NCI-H774 (cell line): ENCODE measurements at places on chromosomes 11 and 22.
A peak's percentile ranks its signal among the peaks of the same experiment; 100 is the strongest.

DNA sequence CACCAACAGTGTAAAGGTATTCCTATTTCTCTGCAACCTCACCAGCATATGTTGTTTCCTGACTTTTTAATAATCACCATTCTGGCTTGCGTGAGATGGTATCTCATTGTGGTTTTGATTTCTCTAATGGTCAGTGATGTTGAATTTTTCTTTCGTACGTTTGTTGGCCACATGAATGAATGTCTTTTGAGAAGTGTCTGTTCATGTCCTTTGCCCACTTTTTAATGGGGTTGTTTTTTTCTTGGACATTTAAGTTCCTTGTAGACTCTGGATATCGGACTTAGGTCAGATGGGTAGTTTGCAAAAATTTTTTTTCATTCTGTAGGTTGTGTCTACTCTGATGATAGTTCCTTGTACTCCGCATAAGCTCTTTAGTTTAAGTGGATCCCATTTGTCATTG lies 22.8 kb downstream of the USP35 start:
- DNase-seq = no peak

DNA sequence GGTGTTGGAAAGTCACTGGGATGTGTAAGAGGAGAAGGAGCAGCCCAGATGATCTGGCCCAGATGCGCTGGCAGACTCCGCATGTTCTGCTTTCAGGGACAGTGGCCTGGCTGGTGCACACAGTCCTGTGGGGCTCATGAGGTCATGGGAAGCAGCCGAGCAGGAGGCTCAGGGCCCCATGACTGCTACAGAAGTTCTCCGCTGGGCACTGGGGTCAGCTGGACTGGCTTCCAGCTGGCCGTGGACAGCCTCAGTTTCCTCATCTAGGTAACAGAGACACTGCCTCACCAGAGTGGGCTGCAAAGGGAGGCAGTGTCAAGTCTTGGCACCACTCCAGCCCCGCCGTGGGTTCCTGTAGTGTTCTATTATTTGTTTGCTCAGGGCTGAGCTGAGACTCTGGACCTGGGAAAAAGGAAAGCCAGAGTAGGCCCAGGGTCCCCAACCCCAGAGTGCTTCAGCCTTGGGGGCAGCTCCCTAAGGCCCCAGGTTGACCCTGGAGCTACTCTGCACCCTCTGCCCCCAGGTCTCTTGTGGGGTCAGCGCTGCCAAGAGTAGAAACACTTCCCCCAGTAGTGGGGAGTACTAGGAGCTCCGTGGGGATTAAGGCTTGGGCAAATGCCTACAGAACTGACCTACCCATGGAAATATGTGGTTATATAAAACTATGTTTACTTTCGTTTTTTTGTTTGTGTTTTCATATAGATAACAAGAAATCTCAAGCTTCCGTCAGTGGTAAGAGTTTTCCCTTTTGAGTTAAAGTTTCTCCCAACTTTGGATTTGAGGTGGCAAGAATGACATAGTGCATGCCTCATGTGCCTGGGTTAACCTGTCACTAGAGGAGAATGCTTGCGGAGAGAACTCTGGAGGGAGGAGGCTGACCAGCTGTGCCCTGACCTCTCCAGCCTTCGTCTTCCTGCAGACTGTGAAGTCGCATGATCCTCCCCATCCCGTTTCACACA lies 45.3 kb downstream of the MED15 start:
- no peak for DNase-seq

GRCh38 chr11:72314600-72315392 lies 70.8 kb upstream of the PHOX2A start:
- no peak for DNase-seq

- DNase-seq = no peak
Measured at GRCh38 chr11:62443390-62444235, 24.8 kb downstream of the SCGB1A1 start.

DNA sequence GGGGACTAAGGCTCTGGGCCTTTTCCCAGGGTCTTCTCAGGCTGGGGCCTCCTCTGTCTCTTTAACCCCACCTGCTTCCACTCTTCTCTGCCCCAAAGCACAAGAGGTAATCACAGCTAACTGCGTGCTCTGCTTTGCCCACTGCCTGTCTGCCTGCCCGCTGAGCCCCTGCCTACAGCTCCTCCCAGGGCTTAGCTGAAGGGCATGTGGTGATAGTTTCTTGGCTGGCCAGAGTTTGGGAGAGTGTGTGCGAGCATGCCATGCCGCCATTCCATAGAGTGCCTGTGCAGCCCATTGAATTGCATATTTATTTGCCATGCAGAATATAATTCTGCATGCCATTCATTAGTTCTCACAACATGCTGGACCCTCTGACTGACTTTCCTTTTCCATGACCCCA lies 32.5 kb downstream of the PHLDB1 start:
- DNase-seq = no peak

- DNase-seq = no peak
Measured at GRCh38 chr11:111665777-111666176, 63.5 kb downstream of the SIK2 start.

DNA sequence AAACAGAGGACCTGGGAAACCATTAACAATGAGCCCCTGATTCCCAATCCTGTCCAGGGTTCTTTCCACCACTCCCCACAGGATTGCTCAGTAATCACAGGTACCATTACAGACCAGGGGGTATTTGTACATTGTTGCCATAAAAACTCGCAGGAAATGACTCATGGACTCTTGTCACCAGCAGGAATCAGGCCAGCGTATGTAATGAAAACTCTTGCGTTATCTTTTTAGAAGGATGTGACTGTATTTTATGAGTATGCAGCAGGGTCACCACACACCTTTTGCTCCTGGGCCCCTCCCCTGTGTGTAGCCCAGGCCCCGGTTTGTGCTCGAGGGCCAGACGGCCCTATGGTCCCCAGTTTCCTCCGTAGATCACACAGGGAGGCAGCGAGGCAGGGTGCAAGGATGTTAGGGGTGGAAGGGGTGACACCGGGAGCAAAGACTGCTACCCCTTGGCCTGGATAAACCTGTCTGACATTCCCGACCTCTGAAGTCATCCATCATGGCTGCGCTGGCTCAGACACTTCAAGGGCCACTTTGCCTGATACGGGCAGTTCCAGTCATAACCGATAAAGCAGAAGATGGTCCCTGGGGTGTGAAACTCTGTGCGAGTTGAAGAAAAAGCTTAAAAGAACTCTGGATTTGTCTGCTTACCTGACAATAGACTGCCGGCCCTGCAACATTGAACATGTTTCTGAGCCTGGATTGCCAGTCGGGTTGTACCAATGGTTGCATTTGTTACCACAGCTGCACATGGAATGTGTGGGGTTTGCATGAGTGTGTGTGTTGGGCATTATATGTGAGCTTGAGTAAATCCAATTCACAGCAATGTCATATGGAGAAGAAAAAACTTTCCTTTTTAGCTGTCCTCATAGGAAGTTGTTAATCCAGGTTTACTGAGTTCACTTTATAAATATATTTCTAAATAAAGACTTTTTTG lies 56.9 kb downstream of the MICAL2 start:
- no peak for DNase-seq

DNA sequence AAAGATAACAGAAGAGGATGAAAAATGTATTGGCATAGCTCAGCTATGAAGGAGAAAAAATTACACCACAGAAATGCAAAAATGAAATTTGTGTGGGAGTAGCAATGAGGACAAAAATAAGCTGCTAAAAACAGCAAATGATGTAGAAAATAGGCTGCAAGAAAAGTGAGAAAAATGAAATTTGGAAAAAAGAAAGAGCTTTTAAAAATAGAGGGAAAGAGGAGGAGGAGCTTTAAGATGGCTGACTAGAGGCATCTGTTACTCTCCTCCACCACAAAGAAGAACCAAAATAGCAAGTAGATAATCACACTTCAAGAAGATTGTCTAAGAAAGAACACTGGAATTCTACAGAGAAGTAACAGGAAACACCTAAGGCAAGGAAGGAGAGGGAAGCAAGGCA lies 23.7 kb upstream of the OR5AN1 start:
- no peak for DNase-seq

GRCh38 chr11:86162239-86162638 lies 82.3 kb upstream of the EED start:
- no peak for DNase-seq

DNA sequence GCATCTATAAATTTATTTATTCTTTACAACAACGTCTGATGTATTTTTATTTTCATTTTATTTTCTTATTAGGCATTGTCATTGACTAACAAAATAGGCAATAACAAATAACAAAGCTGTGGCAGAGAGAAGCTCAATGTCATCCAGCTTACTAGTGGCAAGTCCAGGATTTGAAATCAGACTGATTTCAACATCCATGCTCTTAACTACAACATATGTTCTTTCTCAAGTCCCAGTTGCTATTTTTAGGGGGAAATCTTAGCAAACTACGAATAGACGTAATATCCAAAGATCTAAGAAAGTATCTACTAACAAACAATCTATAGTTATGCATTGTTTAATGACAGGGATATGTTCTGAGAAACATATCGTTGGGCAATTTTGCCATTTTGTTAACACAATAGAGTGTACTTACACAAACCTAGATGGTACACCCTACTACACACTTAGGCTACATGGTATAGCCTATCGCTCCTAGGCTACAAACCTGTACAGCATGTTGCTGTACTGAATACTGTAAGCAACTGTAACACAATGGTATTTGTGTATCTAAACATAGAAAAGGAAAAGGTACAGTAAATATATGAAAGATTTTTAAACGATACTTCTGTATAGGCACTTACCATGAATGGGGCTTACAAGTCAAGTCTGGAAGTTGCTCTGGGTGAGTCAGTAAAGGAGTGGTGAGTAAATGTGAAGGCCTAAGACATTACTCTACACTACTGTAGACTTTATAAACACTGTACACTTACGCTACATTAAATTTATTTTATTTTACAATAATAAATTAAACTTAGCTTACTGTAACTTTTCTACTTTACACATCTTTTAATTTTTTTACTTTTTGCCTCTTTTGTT lies 151.3 kb downstream of the DLG2 start:
- DNase-seq = no peak

DNA sequence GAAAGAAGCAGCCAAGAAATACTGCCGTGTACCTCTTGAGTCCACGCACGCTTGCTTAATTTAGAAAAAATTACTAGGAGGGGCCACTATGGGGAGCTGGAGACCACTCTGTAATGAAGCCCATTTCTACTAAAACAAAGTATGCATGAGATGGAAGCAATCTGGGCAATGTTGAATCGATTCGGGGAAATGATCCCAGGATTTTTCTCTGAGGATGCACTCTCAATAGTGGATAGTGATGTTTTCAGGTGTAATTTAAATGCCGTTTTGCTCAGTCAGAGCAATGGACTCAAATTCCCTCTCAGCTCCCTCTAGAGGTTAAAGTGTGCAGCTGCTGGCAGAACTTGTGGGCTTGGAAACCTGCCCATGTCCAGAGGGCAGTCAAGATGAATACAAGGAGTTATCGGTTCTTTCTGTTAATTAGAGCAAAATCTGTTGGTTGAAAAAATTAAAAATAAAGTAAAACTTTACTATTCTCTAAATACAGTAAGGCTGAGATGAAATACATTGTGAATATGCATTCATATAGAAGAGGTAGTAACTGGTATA lies 64.1 kb downstream of the ME3 start:
- peak; percentile 65 for DNase-seq

- DNase-seq = peak; percentile 64
Measured at GRCh38 chr11:61162092-61162941, 1.1 kb upstream of the VPS37C start.

DNA sequence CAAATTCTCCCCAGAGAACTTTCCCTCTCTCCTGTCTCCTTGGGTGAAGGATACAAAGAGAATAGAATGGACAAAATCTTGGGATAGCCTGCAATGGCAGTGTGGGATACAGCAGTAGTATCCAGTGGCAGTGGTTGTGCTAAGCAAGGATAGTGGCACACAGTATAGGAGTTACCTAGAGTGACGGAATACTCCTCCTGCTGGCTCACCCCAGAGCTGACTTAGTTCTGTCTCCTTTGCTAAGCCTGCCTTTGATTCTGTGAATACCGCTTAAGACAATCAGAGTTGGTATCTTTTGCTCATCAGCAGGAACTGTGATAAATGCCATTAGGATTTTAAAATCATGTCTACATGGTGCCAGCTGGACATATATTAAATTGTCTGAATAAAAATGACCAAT lies 404.3 kb downstream of the JRKL start:
- DNase-seq = no peak
